ENCODE measurements at places on chromosomes 6 and 20.

DNA sequence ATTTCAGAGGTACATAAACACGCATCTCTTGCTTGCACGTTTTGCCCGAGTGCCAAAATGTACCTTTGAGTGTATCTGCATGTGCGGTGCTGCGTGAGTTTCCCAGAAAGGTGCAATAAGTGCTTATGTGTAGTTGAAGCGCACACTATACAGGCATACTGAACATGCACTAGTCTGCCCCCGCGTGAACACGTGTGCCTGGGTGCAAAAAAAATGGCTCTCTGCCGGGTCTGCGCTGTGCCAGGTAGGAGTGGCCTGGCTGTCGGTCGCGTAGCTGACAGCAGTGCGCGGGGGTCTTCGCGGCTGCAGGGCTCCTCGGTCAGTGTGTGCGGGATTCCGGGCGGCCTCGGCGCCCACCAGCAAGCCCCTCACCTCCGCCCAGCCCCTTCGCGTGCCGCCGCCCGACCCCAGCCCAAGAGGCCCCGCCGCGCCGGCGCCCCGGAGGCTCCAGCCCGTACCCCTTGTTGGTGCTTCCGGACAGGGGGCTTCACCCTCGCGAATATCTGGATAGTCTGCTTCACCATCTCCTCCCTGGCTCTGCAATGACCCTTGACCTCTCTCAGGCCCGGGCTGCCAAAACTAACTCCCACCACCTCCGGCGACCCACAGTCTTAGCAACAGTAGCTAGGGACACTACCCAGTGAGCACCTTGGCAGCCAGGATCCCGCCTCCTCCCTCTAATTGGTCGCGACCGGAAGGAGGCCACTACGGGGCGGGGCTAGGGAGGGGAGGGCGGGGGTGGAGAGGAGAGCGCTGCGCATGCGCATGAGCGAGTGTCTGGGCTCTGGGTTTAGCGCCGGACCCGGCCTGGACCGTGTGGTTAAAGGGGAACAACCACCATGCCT lies at the start of gene KIF6:
Gene KIF6 (minus strand): TSS at position 622 of the 845 bp plus-strand sequence. CDS start 98 bp downstream, at position 524.
- DNase-seq, result peak; percentile 32

DNA sequence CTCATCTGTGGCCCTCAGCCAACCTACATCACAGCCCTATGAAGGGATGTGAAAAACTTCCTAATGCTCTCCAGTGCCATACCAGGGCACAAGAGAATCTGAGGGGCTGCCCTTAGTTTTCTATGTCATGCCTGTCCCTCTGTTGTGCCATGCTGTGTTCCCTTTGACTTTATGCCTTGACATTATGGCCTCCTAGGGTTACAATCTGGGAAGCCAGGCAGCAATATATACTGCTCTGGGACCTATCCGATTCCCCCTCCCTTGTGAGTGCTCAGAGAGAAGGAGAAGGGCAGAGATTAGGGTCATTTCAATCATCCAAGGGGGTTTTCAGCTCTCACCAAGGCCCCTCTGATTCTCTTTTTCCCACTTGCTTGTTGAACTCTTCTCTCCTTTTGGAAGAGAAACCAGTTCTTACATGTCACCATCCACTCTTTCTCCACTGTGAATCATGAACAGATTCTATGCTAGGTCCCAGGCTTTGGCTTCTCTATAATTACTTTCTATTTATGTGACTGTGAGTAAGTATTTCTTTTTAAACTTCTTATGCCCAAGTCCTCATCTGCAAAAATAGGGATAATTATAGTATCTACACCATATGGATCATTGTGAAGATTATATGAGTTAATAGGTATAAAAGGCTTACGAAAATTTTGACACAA lies 14.2 kb upstream of the FRK start:
- no peak for DNase-seq

DNA sequence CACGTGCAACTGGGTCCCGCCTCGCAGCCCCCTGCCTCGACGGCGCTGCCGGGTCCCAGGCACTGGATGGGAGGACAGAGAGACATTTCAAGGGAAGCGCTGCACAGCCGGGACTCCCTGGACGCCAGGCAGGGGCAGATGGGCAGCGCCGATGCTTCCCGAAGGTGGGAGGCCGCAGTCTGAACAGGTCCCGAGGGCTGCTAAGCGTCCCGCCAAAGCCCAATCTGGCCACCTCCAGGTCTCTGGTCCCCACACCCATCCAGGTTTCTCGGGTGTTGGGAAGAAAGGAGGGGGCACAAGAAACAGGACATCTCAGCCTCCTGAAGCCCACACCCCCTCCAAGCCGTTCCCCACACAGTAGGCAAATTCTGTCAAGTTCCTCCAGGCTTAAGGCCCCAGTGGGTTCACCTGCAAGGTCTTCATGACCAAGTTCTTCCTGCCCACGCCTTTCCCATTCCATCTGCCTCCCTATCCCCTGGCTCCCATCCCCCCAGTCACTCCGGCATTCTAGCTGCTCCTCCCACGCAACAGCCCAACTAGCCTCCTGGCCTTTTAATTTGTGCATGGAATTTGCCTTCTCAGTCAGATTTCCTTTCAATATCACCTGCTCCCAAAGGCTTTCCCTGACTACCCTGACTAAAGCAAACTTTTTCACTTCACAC lies 5.4 kb upstream of the CPXM1 start:
- no peak for DNase-seq

DNA sequence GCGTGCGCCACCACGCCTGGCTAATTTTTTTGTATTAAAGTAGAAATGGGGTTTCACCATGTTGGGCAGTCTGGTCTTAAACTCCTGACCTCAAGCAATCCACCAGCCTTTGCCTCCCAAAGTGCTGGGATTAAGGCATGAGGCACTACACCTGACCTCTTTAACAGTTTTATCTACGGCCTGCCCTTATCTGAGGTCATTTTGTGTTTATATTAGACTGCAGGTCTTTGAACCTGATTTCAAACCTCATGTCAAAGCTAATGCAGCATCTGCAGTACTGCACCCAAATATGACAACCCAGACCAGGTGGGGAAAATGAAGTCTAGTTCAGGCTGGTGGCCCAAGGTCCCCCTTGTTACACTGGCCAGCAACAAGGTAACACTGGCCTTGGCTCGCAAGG lies 89.3 kb upstream of the ARMC2 start:
- DNase-seq, result no peak

GRCh38 chr6:20933057-20933788 lies 399.0 kb downstream of the CDKAL1 start:
- DNase-seq, result no peak

- DNase-seq, result no peak
Observed at GRCh38 chr6:111530667-111531066, 47.6 kb upstream of the REV3L start.

DNA sequence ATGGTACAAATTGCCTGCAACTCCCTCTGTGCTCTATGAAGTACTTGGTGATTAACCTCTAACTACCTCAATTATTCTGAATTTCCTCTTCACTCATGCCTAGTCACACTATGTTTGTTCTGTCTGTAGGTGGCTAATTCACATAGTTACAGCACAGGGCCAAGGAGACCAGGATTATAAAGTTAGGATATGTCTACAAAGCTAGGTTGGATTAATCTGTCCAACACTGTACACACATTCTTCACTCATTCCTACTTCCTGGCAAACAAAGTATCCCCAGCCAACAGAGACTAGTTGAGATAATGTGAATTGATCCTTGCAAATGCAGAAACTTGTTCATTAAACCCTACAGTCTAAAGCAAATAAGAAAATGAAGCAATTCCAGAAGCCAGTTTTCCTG lies 269.8 kb downstream of the HACE1 start:
- DNase-seq, result no peak

DNA sequence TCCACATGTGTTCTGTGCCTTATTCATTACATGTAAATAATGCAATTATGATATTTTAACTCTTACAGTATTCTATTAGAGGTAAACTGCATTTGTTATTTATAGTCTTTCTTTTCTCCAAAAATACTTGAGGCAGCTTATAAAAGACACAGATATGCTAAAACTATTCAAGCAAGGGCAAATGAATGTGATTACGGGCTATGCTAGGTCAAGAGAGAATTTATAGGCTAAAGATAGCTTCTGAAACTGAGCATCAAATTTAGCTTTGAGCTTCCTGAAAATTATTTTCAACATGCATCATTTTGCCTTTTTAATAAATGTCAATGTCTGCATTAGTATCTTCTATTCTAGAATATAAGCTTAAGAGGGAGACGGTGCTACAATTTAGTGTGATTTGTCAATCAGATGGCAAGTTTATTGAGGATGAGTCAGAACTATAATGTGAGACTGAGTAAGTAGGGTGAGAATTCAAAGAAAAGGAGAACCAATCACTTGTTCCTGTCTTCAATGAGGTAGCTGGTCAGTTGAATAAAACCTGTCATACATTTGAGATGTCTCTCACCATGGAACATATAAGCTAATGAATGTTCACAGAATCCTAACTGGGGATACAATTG lies 669.4 kb upstream of the CITED2 start:
- no peak for DNase-seq

DNA sequence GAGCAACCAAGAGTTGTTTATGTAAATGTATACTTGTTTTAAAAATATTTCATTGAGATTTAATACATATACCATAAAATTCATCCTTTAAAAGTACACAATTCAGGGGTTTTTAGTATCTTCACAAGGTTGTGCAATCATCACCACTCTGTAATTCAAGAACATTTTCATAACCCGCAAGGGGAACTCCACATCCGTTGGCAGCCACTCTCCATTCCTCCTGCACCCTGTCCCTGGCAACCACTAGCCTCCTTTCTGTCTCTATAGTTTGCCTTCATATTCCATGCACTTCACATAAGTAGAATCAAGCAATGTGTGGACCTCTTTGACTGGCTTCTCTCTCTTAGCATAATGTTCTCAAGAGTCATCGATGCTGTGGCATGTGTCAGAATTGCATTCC lies 104.2 kb upstream of the PDE10A start:
- no peak for DNase-seq

GRCh38 chr20:17860301-17861197 lies 108.0 kb downstream of the SNX5 start:
- no peak for DNase-seq

DNA sequence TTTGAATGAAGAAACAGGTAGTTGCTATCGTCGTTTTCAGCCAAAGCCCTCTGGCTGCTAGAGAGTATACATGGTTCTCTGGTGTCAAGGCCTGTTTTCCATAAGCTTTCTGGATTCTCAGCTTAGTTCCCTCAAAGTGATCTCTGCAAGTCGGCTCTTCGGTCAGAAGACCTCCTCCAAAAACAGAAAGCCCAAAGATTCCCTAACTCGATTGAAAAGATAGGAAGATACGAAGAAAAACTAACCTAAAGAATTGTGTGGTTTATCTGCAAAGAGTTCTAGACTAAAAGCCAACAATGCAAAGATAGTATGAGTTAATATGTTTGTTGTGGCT lies 545 bp upstream of the ASCC3 start:
- no peak for DNase-seq

GRCh38 chr6:133396984-133397348 lies 155.8 kb downstream of the EYA4 start:
- DNase-seq, result no peak

DNA sequence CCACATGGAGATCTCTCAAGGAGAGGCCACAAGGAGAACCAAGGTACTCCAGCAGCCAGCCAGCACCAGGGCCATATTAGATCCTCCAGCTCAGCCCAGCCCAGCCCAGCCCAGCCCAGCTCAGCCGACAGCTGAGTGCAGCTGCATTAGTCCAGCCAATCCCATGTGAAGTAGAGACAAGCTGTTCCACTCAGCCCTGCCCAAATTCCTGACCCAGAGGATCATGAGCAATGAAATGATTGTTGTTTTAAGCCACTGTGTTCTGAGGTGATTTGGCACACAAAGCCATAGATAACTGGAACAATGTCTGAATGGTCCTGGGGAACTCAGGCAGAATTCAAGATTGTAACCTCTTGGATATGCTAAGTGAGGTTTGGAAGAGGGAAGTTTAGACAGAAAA lies 59.5 kb upstream of the BMP2 start:
- no peak for DNase-seq

DNA sequence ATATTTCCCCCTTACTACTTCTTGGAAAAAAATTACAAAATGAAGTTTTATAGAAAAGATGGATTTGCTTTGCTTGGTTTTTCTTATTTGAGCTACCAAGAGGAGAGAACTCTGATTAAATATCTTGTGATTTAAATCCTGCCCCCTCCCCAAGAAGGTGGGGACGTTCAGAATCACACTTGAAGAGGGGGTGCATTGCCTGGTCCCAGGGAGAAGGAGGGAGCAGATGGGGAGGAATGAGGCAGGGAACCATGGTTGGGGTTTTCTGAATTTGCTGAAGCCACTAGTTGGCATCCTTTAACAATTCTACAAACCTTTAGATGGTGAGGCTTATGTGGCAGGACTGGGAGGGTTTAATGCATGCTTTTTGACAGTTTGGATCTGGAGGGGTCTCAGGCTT lies 5.5 kb downstream of the PCK1 start:
- DNase-seq, result no peak

DNA sequence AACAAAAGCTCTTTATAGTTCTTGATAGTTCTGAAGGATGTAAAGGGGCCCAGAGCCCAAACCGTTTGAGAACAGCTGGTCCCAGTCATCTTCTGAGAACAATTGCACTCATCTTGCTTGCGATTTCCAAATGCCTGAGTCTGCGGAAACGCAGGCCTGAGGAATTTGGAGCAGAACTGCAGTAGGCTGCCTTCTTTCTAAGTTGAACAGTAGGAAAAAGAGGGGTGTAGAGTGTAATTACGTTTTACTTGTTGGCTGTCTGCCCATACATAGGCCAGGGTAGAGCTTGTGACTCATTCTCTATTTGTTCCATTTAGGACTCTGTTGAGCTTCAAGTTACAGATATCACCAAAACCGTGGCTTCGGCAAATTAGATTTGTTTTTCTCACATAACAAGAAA lies 42.0 kb upstream of the KIF16B start:
- no peak for DNase-seq

DNA sequence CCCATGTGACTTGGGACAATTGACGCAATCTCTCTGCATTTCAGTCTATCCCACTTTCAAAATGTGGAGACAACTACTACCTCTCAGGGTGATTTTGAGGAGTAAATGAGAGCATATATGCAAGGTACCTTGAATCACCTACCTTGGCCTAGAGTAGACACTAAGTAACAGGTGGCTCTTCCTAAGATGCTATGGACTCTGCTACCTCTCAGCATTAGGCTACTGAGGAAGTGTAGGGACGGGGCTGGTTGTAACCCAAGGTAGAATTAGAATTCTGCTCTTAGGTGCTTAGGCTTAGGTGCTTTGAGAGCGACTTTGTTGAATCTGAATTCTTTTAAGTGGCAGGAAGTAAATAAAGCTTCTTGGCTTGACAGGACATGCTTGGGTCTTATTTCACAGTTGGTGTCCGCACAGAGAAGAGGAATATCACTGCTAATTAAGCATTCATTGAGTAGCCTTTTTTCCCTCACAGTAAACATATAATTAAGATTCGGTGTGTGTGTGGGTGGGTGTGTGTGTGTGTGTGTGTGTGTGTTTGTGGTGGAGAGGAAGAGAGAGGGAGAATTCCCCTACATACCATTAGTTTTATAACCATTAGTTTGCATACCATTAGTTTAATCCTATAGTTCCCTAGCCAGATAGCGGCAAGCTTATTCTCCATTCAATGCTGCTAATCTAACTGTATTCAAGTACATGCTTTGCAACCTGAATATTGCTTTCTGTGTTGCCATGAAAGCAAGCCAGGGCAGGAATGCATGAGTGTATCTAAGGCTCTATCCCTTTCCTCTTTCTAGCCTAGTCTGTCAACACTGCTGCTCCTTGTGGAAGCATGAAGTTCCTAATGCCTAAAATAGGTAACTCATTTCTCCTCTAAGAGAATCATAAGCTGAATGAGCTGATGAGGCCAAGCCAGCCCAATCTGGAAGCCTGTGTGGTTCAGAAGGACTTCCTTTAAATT lies 112.5 kb downstream of the IPCEF1 start:
- no peak for DNase-seq
